ENCODE measurements at places on chromosomes 2 and 18. TPM values are rescaled to one million over a fixed set of nuclear protein-coding genes. Genes with fewer than 3 reads are reported as not detected.

DNA sequence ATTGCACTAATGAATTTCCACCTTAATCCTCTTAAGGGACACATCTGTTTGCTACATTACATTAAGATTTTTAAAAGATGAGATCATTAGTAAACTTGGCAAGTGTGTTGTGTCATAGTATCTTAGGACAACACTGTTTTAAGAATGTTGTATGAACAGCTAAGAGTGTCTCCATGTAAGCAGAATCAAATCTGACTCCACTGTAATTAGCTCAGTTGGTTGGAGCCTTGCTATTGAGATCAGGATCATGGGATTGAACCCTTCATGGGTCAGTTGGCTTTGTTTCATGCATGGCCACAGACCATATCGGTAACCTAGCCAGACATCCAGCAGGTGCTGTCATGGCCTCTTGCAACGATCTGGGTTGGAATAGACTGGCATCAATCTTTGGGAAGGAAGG lies 5.2 kb downstream of the FHOD3 start:
- no peak for DNase-seq

DNA sequence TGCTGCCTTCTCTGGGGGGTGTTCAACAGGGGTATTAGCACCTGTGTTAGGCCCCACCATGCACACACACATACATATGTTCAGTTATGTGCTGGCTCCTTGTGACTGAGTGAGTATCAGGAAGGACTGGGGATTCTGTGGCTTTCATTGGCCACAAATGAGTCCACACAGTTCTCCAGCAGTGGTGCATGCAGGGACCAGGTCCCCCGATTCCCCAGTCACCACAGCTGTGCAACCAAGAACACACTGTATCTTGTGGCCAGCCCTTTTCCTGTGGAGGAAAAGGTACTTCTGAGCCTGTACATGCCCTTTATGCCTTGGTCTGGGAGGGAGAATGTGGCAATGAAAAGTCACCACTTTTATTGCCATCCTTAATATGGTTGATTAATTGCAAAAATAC lies 74.9 kb upstream of the KLF7 start:
- DNase-seq = no peak

C2orf72 gene
- polyA plus RNA-seq = 5.2 TPM

CACNB4 gene
- polyA plus RNA-seq = 0.29 TPM

- peak; percentile 4 for DNase-seq
Measured at GRCh38 chr18:62187543-62188510, 772 bp downstream of the RELCH start.

GRCh38 chr2:177242121-177242987 lies 22.2 kb downstream of the NFE2L2 start:
- DNase-seq = peak; percentile 82

CFC1 gene
- polyA plus RNA-seq = not detected

DNA sequence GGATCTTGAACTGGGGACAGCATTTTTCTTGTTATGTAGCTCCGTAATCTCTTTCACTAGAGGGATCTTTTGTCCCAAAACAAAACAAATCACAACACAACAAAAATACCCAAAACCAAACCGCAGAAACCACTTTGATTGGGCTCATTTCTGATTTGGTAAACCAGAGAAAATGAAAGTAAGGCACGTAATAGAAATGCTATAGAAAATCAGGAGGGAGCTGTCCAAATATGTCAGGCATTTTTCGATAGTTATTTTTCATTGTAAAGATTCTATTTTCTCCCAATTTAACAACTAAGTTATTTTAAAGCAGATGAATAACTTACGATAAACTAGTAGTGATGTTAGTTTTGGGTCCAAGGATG lies 406.5 kb downstream of the XIRP2 start:
- no peak for DNase-seq

DNA sequence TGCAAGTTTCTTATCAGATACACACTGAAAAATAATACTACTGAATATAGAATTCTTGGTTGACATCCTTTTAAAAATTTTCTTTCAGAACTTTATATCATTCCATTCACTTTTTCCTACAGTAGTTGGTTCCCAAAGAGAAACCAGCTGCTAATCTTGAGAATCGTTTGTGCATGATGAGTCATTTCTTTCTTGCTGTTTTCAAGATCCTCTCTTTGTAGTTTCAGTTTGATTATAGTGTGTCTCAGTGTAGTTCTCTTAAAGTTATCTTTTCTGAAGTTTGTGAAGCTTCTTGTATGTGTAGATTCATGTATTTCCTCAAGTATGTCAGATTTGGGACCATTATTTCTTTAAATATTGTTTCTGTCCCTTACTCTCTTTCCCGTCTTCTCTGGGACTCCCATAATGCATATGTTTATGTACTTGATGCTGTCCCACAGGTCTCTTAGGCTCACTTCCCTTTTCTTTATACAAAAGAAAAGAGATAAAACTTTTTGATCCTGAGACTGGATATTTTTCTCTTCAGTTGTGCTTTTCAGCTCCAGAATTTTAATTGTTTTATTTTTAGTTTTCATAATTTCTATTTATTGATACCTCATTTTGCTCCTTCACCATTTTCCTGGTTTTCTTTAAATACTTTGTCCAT lies 801.0 kb downstream of the TDRD15 start:
- DNase-seq = no peak

DNA sequence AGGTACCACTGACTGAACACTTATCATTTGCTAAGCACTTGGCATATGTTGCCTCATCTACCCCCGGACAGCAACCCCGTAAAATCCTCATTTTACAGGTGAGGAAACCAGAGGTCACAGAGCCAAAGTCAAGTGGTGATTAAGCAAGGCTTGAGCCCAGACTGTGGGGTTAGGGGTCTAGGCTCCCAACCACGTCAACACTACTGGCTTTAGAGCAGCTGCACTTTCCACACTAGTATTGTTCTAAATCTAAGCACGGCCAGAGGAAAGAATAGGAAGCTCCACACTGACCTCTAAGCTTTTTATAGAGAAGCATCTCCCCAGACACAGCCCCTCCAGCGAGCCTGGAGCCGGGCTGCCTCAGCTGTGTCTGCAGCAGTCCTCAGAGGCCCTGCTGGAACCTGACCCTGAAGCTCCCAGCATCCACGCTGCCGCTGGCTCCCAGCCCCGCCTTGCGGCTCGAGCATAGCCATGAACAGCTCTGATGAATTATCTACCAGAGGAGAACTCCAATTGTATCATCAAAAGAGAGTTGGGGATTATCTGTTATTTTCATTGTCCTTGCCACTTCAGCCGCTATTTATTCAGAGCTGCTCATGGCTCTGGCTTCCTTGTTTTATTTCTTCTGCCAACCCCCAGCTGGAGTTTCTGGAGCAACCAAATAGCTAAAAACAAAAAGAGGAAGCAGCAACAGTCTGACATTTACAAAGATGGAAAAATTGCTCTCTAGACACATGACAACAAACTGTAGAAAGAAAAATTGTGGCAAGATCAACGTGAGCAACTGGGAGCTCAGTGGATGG lies 62.2 kb upstream of the RTN4 start:
- no peak for DNase-seq

DNA sequence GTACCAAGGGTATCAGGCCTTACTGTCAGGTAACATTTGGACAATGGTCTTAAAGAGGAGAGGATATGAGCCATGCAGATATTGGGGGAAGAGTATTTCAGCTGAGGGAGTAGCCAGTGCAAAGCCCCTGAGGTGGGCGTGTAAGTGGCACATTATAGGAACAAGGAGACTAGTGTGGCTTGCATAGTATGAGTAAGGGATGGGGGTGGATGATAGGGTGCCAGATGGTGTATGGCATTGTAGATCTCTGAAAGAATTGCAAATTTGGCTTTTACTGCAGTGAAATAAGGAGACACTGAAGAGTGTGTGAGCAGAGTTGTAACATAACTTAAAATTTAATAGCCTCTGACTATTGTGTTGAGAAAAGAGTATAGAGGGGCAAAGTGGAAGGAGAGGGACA lies 244.0 kb downstream of the PDE11A start:
- no peak for DNase-seq

DNA sequence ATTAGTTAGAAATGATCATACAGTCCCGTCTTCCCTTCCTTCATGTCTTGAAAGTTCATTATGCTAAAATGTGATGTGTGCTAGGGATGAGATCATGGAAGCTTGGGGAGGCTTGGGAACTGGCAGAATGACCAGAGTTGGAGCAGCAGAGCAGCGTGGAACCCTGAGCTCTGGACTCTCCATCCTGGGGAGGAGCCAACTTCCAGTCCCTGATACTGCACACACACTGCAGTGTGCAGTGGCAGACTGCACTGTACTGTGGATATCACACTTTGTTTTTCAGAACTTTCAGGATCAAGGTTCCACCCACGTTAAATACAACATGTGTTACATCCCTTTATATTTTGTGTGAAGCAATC lies 27.3 kb upstream of the GREB1 start:
- no peak for DNase-seq

- no peak for DNase-seq
Measured at GRCh38 chr18:30595942-30596341, 446.6 kb downstream of the DSC3 start.

IL36G gene
- polyA plus RNA-seq = not detected

ACOXL gene
- not detected for polyA plus RNA-seq

- DNase-seq = no peak
Measured at GRCh38 chr18:79883461-79884293, 67.8 kb downstream of the SLC66A2 start.

DNA sequence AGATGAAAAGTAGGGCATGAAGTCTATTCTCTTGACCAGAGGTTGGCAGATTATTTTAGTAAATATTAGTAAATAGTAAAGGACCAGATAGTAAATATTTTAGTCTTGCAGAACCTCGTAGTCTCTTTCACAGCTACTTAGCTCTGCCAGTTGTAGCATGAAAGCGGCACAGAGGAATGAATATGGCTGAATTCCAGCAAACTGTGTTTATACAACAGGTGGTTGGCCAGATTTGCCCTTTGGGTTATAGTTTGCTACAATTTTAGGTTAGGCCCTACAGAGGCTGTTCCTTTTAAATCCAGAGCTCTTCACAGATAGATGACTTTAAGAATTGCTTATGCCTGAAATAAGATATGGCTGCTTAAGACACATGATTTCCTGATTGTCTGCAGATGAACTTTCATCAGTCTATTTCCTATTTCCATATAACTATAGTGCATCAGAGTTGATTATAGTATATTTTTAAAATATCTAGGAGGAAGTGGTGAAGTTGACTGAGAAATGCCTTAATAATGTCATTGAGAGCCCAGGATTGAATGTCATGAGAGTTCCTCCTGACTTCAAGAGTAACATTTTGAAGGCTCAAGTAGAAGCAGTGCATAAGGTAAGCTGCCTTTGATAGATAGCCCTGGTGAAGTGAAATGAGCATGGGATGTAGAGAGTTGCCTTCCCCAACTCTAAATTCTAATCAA lies 80.5 kb downstream of the TMEM185B start:
- no peak for DNase-seq

TDRD15 gene
- not detected for polyA plus RNA-seq

GRCh38 chr2:107091163-107091864 lies 205.3 kb upstream of the ST6GAL2 start:
- DNase-seq = peak; percentile 3

DQX1 gene
- 0.21 TPM for polyA plus RNA-seq

FTCDNL1 gene
- polyA plus RNA-seq = 2.1 TPM

GRCh38 chr18:79613186-79613931 lies 66.2 kb upstream of the CTDP1 start:
- DNase-seq = no peak

SCYGR6 gene
- polyA plus RNA-seq = not detected

MEP1B gene
- polyA plus RNA-seq = not detected

GRCh38 chr2:170493426-170494097 lies 221.6 kb upstream of the SP5 start:
- no peak for DNase-seq

UGGT1 gene
- polyA plus RNA-seq = 24.2 TPM

DNA sequence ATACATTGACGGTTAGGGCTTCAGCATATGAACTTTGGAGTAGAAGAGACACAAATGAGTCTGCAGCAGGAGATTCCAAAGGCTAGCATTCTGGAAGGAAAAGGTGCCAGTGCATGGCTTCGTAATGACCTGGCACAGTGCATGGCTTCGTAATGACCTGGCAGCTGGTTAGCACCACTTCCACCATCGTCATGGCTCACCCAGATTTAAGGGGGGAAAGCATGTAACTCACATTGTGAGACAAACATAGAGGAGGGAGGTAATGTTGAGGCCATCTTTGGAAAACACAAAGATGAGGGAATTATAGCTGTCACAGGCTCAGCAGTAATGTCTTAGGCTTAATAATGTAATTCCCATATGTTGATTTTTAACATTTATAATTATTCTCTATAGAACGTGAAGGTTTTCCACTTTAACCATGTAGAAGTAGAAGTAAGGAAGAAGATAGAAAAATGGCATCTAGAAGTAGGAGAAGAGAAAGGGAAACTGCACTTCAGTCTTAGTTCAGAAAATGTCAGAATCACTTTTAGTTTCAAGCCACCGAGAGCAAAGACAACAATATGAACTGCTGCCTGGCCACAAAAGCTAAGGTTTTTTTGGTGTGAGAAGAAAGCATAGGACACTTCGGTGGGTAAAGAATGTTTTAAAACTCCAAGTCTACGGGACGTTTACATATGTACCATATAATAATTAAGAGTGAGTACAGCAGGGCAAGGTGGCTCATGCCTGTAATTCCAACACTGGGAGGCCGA lies 6.8 kb upstream of the STK25 start:
- DNase-seq = no peak

ZNF804A gene
- not detected for polyA plus RNA-seq

DNA sequence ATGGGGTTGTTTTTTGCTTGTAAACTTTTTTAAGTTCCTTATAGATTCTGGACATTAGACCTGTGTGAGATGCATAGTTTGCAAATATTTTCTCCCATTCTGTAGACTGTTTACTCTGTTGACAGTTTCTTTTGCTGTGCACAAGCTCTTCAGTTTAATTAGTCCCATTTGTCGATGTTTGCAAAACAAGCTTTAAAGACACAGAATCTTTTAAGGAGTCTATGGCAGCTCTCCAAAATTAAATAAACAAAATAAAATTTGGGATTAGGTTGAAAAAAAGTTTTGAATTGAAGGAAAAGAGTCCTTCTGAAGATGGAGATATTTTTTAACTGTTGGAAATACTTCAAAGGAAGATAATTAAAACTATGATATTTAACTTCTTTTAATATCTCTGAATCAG lies 88.8 kb downstream of the MAP3K20 start:
- no peak for DNase-seq

DNA sequence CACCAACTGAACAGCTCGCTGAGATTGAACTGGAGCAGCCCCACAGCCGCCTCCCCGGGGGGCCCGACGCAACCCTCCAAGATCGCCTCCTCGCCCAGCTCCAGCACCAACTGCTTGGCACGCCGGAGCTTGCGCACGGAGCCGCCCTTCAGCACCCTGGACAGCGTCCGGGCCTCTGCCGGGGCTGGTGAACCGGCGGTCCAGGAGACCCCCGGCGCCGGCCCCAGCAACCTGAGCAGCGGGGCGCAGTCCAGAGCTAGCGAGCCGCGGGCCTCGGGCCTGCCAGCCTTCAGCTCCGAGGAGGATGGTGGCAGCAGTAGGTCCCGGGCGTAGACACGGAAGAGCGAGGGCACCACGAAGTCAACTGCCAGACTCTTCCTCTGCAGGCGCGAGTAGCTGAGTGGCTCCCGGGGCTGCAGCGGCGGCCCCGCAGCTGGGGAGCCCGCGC lies 1.2 kb downstream of the ALK start:
- peak; percentile 27 for DNase-seq

INHA gene
- 0.72 TPM for polyA plus RNA-seq

GRCh38 chr2:119315241-119315925 lies 51.3 kb downstream of the C2orf76 start:
- DNase-seq = no peak
